Esophagus squamous epithelium (tissue), 5 donors: ENCODE measurements at places on chromosomes 7 and 10. TPM values are rescaled to one million over a fixed set of nuclear protein-coding genes. Genes with fewer than 3 reads are reported as not detected.

The DYNC1I1 gene
- total RNA-seq, result 8.0 TPM

The DGKI gene
- total RNA-seq, result 0.44 TPM

The FBXO24 gene
- total RNA-seq, result not detected

The CPA2 gene
- total RNA-seq, result not detected

The LIPJ gene
- 0.19 TPM for total RNA-seq
